Sigmoid colon (tissue), 7 donors: ENCODE measurements at places on chromosomes 7 and 10. TPM values are rescaled to one million over a fixed set of nuclear protein-coding genes. Genes with fewer than 3 reads are reported as not detected.

- H3K4me3 ChIP-seq = no peak overlapping the region
- DNase-seq = no peak
- no peak overlapping the region for H3K27ac ChIP-seq
- H3K27me3 ChIP-seq = no peaks in the 10 kb centered on the region
- no peaks in the 10 kb centered on the region for H3K4me1 ChIP-seq
Observed at GRCh38 chr7:68730964-68731363, 867.3 kb upstream of the AUTS2 start.

GRCh38 chr10:123990889-123991288 is 99.3 kb upstream of the CPXM2 start:
- no peaks in the 10 kb centered on the region for H3K36me3 ChIP-seq
- DNase-seq = no peak
- peaks cover 41% of the 10 kb centered on the region for H3K27me3 ChIP-seq
- H3K4me3 ChIP-seq = no peak overlapping the region
- peaks cover 24% of the 10 kb centered on the region for H3K4me1 ChIP-seq

- no peak overlapping the region for H3K4me3 ChIP-seq
- no peak for DNase-seq
- H3K27ac ChIP-seq = no peak overlapping the region
- no peaks in the 10 kb centered on the region for H3K27me3 ChIP-seq
- no peaks in the 10 kb centered on the region for H3K36me3 ChIP-seq
Observed at GRCh38 chr10:8150401-8150905, 96.0 kb downstream of the GATA3 start.

DNA sequence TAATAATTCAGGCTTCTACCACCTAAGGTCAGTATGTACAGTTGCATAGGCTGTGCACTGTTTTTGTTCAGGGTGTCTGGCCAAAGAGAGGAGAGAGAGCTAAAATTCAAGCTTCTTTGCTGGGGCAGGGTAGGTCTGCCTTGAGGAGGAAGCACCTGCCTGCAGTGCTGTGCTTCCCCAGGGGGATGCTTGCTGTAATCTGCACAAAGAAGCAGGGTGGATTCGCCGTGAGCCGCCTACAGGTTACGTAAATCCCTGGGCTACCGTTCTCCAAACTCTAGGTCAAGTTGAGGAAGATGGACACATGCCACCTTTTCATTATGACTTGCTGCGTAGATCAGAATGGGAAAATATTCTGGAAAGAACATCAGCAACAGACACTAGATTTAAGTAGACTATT is 543.3 kb downstream of the TNS3 start:
- no peak for DNase-seq
- H3K36me3 ChIP-seq = no peaks in the 10 kb centered on the region
- peak overlapping the region; percentile 44 for H3K27ac ChIP-seq
- no peak overlapping the region for H3K4me3 ChIP-seq
- H3K27me3 ChIP-seq = no peaks in the 10 kb centered on the region
- H3K4me1 ChIP-seq = peaks cover 23% of the 10 kb centered on the region

DNA sequence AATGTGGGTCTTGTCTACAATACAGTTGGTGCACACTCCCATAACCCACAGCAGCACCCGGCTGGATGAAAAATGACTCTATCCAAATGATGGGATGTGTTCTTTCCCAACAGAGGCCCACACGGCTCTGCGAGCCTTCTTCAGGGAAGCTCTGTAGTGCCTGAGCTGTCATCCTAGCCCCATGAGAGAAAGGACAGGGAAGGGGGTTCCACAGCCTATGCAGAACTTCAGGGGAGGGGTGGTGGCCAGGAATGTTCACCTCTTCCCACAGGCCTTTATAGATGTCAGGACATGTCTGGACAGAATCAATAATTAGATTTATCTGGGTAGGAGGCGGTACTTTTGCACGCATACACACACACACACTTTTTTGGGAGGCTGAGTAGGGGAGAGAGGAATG is 109.0 kb downstream of the JCAD start:
- DNase-seq = no peak
- no peak overlapping the region for H3K4me3 ChIP-seq
- no peaks in the 10 kb centered on the region for H3K27me3 ChIP-seq
- no peaks in the 10 kb centered on the region for H3K36me3 ChIP-seq

Gene NUTM2A
- total RNA-seq = 1.4 TPM

GRCh38 chr7:16233517-16233916 is 187.8 kb downstream of the CRPPA start:
- H3K27me3 ChIP-seq = no peaks in the 10 kb centered on the region
- H3K4me1 ChIP-seq = no peaks in the 10 kb centered on the region
- no peak for DNase-seq
- no peaks in the 10 kb centered on the region for H3K36me3 ChIP-seq
- H3K27ac ChIP-seq = no peak overlapping the region
- no peak overlapping the region for H3K4me3 ChIP-seq

DNA sequence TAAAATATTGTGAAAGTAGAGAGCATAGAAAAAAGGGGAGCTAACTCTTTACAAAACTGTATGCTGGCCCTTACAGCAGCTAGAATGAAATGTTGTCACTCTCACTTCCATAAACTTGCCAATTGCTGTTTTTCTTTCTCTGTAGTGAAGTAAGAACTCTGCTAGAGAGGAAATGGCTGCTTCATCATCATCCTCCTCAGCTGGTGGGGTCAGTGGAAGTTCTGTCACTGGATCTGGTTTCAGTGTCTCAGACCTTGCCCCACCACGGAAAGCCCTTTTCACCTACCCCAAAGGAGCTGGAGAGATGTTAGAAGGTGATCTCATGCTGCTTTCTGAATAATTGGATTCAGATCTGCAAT is 7.6 kb upstream of the ASCC1 start:
- no peak overlapping the region for H3K4me3 ChIP-seq
- DNase-seq = peak; percentile 70
